SJSA1 (cell line): ENCODE measurements at places on chromosomes 7 and 10. TPM values are rescaled to one million over a fixed set of nuclear protein-coding genes. Genes with fewer than 3 reads are reported as not detected.
A peak's percentile ranks its signal among the peaks of the same experiment; 100 is the strongest.

DNA sequence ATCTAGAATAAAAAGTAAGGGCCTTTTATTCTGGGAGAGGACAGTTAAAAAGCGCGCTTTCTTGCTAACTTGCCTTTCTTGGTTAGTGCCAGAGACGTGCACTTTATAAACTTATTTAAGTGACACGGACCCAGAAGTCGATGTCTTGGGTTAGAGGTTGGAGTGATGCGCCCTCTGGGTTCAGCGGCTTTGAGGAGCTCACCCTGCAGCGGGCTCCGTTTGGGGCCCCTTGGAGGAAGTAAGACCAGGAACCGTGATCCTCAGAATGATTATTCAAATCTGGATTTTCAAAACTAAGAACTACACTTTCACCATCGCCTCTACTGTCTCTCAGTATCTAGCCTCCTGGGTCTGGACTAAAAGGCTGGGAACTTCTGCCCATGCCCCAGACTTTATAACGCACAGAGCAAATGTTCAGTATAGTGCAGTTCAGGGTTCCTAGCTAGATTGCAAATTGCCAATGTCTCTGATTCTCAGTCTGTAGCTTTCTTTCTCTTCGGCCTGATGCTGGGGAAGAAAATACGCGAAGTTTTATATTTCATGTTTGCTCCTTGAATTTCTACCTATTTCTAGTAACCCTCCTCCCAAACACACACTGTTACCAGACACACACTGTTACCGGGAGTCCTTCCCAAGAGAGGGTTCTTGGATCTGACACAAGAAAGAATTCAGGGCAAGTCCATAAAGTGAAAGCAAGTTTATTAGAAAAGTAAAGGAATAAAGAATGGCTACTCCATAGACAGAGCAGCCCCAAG is 18.6 kb upstream of the SMO start:
- no peak for DNase-seq

DNA sequence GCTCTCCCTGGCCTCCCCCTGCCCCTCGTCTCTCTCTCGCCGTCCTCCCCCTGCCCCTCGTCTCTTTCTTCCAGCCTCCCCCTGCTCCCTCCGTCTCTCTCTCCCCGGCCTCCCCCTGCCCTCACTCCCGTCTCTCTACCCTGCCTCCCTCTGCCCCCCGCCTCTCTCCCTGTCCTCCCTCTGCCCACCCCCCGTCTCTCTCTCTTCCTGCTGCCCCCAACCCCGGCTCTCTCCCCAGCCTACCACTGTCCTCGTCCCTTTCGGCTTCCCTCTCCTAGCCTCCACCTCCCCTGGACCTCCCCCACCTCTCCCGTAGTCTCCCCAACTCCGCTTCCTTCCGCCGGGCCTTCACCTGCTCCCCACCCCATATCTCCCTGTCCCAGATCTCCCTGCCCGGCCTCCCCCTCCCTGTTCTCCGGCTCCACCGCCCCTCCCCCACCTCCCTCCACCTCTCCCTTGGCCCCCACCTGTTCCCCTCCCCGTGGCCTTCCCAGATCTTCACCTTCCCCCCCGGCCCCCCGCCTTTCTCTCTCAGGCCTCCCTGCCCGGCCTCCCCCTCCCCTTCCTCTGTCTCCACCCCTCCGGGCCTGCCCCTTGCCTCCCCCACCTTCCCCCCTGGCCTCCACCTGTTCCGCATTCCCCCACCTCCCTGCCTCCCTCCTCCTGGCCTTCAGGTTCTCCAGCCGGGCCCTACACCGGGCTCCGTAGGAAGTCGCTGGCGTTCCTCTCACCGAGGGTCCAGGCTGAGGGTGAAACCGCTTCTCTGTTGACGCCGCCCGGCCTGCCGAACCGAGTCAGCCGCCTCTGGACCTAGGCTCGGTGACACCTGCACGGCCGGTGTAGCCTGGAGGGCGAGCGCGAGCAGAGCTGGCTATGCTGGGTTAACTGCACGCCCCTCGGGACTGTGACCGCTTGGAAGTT is 1.2 kb downstream of the GET4 start:
- no peak for DNase-seq

DNA sequence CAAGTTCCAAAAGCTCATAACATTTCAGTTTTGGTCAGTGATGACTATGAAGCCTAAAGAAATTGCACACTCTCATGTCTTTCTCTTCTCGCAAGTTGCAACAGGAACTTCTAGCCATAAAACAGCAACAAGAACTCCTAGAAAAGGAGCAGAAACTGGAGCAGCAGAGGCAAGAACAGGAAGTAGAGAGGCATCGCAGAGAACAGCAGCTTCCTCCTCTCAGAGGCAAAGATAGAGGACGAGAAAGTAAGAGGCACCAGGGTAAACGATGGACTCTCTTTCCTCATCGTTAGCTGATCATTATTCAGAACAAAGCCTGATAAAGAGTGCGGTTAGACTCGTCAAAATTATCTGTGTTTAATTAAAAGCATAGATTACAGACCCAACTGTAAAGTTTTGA is 94.7 kb downstream of the HDAC9 start:
- no peak for DNase-seq

DNA sequence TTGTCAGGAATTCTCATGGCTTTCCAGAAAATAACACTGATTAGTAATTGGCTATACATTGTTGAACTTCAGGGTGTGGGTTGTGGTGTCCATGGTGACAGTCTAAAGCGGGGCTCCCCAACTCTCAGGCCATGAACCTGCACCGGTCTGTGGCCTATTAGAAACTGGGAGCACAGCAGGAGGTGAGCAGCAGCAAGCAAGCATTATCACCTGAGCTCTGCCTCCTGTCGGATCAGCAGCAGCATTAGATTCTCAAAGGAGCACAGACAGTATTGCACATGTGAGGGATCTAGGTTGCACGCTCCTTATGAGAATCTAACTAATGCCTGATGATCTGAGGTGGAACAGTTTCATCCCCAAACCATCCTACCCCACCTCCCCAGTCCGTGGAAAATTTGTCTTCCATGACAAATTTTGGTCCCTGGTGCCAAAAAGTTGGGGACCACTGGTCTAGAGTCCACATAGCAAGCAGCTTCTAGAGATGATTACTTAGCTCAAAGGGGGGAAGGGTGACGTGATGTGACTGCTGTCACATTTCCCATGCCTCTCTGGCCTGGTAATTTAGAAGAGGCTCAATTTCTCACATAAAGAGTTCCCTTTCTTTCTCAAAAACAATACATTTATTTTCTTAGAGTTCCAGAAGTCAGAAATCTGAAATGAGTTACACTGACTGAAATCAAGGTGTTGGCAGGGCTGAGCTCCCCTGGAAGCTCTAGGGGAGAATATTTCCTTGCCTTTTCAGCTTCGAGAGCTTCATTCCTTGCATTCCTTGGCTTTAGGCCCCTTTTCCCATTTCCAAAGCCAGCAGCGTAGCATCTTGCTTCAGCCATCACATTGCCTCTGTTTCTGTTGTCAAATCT is 17.6 kb upstream of the FAM221A start:
- no peak for DNase-seq

GRCh38 chr10:6980353-6980752 is 400.3 kb upstream of the PRKCQ start:
- DNase-seq = no peak

- no peak for DNase-seq
These were observed 68.1 kb upstream of the CAMK2B start for GRCh38 chr7:44393238-44394111.

GRCh38 chr10:55519264-55519663 is 718.2 kb upstream of the PCDH15 start:
- no peak for DNase-seq

- DNase-seq = no peak
These were observed 51.3 kb downstream of the PFKP start for GRCh38 chr10:3118641-3119091.

DNA sequence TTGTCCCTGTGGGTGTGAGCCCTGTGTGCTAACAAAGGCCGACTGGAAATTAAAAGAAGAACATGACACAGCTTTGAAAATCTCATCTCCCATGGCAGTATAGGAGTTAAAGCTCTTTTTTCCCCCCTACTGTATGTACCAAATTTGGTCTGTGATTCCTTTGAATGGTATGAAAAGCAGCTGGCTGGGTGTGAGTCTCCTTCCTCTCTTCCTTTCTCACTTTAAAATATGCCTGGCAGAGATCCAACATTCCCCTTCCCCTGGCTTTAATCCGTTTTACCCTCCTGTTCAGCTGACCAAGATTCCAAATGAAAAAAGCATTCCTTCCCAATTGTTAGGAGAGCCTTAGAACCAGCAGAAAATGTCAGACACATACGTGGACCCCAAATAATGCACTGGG is 225.0 kb upstream of the CELF2 start:
- DNase-seq = peak; percentile 81

- no peak for DNase-seq
These were observed 74.3 kb upstream of the DKK1 start for GRCh38 chr10:52239771-52240170.

DNA sequence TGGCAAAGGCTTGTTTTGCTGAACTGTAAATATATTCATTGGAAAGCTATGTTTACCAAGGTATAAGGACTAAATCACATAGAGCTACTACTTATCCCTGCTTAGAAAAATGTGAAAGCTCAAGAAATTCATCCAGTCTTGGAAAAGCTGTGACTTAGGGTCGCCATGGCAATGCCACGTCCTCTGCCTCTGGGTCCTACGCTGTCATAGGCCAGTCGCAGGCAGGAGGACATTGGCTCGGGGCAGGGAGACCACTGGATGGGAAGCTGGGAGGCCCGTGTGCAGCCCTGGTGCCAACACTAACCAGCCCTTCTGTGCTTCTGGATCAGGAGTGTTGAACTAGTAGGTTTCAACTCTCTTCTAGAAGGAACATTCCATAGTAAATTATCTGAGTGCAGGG is 67.3 kb upstream of the PDZD8 start:
- no peak for DNase-seq

- DNase-seq = peak; percentile 51
These were observed 35.3 kb upstream of the HIBADH start for GRCh38 chr7:27697861-27698430.

DNA sequence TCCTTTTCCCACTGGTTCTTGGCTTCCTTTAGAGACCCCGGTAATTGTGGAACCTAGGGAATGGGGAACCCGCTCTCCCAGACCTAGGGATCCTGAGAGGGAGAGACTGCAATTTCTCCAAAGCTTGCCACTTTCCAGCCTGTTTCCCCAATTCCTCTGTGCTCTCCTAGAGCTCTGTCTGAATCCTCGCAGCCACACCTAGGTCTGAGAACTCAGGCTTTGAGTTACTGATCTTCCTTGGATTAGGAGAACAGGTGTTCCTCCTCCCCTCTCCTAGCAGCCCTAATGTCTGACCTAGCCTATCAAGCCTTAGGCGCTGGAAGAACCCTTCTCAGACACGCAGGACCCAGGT is 20.0 kb downstream of the WNT8B start:
- DNase-seq = no peak

DNA sequence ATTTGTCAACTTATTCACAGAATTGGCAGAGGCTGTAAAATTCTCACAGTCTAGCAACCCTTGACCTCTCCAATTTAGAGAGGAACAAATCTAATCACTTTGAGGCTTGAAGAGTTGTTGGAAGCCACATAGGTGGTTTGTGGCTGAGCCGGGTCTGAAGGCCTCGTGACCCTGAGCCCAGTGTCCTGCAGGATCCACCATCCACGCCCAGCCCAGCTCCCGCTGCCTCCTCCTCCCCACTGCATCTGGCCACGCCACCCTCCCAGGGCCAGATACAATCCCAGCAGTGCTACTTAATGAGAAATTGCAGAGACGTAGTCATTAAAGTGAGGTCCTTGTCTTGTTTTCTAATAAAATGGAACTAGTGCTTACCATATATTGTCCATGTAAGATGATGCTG is 81.4 kb upstream of the SHH start:
- DNase-seq = no peak

- no peak for DNase-seq
These were observed 287.0 kb downstream of the MDFIC start for GRCh38 chr7:115208710-115209560.

DNA sequence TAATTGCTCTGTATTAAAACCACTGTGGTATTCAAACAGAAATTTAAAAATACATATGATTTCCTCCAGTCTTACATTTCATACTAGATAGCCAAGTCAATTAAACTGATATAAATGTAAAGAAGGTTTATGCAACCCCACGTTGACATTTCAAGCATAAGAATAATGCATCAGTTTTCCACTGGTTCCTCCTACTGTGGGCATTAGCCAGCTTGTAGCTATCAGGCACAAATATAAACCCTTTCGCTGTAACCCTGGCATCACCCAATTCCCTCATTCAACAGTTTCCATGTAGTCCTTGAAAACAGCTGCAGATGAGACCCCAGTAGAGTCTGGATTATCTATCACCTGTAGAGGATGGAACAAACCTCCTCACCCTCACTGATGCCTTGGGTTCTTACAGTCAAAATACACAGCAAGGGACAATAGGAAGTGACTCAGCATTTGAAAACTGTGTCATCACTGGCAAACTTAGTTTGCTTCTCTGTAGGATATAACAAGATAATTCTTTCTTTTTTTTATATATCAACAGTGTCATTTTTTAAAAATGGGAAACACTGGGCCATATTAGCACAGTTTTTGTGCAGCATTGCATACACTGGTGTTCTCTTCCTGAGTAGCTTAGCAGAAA is 113.0 kb downstream of the PDE1C start:
- DNase-seq = no peak

GRCh38 chr10:119303886-119304285 is 96.5 kb downstream of the GRK5 start:
- no peak for DNase-seq

DNA sequence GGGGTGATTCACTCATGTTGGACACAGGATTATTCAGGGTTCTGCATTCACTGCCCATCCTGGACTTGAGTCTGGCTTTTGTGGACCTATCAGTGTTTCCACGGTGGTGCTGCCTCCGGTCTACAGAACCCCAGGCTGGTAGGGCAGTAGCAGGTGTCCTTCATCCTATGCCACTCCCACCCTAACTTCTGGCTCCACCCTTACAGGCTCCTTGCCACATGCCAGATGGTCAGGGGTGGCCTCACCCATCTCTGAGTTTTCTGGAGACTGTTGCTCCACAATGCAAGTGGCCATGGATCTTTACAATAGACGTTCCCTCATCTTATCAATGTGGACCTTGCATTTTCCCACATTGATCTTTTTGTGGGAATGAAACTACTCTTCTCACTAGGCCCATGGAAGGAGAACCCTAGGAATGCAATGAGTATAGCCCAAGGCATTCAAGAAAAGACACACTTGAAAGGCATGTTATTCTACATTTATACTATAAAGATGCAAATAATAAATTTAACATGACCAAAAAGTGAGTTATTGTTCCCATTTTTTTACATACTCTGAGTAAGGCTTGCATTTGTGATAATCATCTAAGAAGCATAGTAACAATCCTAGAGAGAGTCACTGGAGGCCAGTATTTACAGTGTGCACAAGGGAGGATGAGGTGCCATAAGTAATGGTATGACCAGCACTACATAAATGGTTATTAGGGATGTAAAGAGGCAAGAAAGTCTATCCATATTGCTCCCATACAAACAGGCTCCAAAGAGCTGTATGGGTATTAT is 57.4 kb upstream of the ADO start:
- DNase-seq = no peak

- DNase-seq = peak; percentile 23
These were observed 29.5 kb downstream of the CTNNA3 start for GRCh38 chr10:67666416-67667034.

SLC26A4 gene
- total RNA-seq = 0.22 and 0.24 TPM in 2 replicates

GRID2IP gene
- not detected in 2 replicates for total RNA-seq

ZFYVE27 gene
- 20.8 and 20.9 TPM in 2 replicates for total RNA-seq

CPA5 gene
- 0.87 TPM in 1 of 2 replicates, not detected in the other for total RNA-seq

INMT gene
- 0.08 and 0.19 TPM in 2 replicates for total RNA-seq

UROS gene
- total RNA-seq = 93.6 and 136 TPM in 2 replicates

MCM10 gene
- 37.5 and 39.3 TPM in 2 replicates for total RNA-seq

STOX1 gene
- total RNA-seq = 0.39 and 1.6 TPM in 2 replicates

KEL gene
- total RNA-seq = 1.1 and 5.1 TPM in 2 replicates
